ENCODE measurements at places on chromosomes 1 and 21.

- no peak for DNase-seq
Observed at GRCh38 chr1:239387304-239388158, 1.2 kb downstream of the CHRM3 start.

DNA sequence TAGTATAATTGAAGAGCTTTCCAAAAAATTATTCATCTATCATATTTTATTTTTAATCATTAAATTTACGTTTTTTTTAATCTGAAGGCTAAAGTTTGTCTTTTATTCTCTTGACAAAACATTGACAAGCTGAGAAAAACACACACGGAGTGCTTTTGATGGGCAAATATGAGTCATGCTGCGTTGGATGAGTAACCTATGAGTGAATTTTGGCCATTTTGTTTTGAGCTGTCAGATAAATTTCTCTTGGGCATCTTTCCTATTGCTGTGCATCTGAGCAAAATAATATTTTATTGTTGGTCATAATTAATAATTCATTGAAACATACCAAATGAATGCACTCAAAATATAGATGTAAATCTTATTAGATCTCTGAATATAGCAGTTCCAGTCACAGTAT lies 1144.1 kb upstream of the ADGRL2 start:
- DNase-seq: no peak

- DNase-seq: no peak
Observed at GRCh38 chr1:184562806-184563205, 176.0 kb downstream of the C1orf21 start.

- DNase-seq: no peak
Observed at GRCh38 chr1:82731216-82731615, 930.5 kb downstream of the ADGRL2 start.

- no peak for DNase-seq
Observed at GRCh38 chr1:190738317-190738716, 260.7 kb upstream of the BRINP3 start.

DNA sequence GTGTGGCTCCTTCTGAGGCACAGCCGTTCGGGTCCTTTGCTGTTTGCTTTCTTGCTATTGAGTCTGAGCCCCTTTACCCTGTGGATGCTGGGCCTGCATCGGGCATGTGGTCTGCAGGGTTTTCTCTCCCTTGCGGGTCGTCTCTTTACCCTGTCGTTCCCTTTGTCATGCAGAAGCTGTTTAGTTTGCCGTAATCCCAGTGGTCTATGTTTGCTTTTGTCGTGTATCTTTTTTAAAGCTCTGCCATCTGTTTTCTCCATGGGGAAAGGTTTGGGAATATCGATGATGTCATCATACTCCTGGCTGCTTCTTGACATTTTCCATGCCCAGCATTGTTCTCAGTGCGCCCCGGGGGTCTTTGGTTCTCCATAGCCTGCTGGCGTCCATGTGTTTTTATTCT lies 68.2 kb downstream of the AGPAT3 start:
- DNase-seq: no peak

DNA sequence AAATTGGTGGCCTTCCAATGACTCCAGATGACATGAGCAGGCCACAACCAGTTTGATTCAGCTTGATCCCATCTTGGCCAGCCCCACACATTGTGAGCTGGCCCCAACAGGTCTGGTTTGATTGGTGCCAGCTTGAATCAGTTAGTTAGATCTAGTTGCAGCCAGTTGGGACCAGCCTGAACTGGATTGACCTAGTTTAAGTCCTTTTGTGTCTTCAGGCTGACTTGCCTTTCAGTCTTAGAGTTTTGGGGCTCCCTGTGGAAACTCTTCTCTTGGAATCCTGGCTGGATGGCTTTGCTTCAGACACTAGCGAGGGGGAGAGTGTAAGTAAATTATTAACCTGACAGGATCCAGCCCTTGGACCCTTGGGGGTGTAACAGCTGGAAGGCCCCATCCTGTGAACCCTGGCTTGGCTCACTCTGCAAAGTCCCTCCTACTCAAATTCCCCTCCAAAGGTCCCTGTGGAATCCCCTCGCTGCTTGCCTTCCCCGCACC lies 36.2 kb upstream of the POU3F1 start:
- DNase-seq: no peak

DNA sequence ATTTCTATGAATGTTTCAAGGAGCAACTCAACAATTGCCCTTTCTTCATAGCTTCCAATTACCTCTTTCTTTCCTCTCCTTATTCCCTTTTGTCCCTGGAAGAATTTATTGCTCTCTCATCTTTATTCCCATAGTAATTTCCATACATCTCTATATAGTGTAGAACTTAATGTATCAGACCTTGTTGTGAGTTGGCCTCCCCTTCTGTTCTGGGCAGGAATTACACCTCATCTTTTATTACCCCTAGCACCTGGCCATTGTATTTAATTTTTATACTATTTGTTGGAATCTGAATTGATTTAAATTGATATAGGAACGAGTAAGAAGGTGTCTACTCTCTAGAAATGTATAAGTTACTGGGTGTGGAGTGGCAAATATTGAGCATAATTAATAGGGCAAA lies 114.5 kb downstream of the CACHD1 start:
- DNase-seq: no peak

Measured in activated naive CD8-positive, alpha-beta T cell treated with anti-CD3 and anti-CD28 coated beads, Interleukin-2, amount 50 U/mL, for 16 hours (primary cell).